ENCODE measurements at places on chromosomes 16 and 17. TPM values are rescaled to one million over a fixed set of nuclear protein-coding genes. Genes with fewer than 3 reads are reported as not detected.

Gene PIPOX
- 0.25 TPM for polyA plus RNA-seq

Gene MT1X
- 2,752 TPM for polyA plus RNA-seq

Gene LDAF1
- 10.7 TPM for polyA plus RNA-seq

Gene CIBAR2
- polyA plus RNA-seq: not detected

Gene GINS2
- polyA plus RNA-seq: 0.62 TPM

Gene PITPNM3
- 1.6 TPM for polyA plus RNA-seq

All from adipose tissue (tissue), 3 donors.